ENCODE measurements at places on chromosomes 1 and 21.

GRCh38 chr1:29698033-29698432 lies 461.7 kb downstream of the PTPRU start:
- DNase-seq, result peak; percentile 63

- DNase-seq, result peak; percentile 11
Observed at GRCh38 chr1:18998016-18998724, 41.7 kb upstream of the IFFO2 start.

- DNase-seq, result no peak
Observed at GRCh38 chr1:51303751-51304251, 26.6 kb downstream of the TTC39A start.

DNA sequence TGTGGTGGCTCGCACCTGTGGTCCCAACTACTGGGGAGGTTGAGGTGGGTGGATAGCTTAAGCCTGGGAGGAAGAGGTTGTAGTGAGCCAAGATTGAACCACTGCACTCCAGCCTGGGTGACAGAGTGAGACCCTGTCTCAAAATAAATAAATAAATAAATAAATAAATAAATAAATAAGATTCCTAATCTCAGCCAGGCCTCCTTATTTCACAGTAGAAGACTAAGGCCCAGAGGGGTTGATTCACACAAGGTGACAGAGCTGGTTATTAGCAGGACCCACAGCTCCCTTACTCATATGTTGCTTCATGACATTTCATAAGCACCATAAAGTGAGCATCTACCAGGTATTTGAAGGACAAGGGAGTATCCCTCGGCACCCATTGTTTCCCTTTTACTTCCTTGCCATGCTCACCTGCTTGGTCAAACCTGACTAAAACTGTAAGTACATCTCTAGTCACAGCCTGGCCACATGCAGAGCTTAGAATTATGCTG lies 32.7 kb downstream of the ALG14 start:
- DNase-seq, result no peak

- no peak for DNase-seq
Observed at GRCh38 chr1:168664069-168664834, 64.8 kb downstream of the DPT start.

DNA sequence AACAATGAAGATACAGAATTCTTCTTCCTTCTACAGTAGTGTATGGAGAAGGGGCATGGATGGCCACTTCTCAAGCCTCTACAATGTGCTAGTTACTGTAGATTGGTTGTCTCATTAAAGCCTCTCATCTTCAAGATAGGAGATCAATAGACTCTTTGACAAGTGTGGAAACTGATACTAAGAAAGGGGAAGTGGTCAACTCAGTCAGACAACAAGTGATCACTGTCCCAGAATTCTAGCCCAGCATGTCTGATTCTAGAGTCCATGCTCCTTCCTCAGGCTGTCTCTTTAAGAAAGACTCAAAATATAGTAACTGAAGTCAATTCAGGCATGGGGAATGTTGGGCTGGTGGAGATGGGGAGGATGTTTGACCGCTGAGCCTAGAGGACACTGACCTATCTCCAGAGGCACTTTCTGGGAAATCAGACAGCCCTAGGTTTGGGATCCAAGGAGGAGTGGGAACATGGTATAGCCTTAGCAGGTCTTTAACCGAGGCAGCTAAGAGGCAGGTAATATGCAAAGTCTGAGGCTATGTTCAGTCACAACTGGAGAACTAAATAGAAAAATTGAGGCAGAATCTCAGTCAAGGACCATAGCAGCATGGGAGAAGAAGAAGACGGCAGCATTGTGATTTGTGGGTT lies 39.3 kb upstream of the EYA3 start:
- DNase-seq, result no peak

GRCh38 chr1:56175211-56175610 lies 404.2 kb downstream of the PLPP3 start:
- DNase-seq, result no peak

- no peak for DNase-seq
Observed at GRCh38 chr1:33973799-33974545, 110.1 kb downstream of the HMGB4 start.

DNA sequence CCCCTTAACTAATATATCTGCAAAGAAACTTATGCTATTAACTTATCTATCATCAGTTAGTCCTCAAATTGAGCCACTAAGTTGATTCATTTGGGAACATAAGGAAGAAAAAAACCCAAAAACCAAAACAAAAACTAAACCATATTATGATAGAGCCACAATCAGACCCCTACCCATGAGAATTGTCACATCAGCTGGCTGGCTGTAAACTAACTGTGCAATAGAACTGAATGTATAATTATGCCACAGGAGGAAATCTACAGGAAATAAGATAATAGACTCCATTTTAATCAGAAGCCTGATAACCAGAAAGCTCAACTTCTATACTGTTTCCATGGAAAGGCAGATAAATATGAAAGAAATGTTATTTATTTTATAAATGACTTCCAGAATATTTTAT lies 110.0 kb downstream of the RGL1 start:
- DNase-seq, result no peak

DNA sequence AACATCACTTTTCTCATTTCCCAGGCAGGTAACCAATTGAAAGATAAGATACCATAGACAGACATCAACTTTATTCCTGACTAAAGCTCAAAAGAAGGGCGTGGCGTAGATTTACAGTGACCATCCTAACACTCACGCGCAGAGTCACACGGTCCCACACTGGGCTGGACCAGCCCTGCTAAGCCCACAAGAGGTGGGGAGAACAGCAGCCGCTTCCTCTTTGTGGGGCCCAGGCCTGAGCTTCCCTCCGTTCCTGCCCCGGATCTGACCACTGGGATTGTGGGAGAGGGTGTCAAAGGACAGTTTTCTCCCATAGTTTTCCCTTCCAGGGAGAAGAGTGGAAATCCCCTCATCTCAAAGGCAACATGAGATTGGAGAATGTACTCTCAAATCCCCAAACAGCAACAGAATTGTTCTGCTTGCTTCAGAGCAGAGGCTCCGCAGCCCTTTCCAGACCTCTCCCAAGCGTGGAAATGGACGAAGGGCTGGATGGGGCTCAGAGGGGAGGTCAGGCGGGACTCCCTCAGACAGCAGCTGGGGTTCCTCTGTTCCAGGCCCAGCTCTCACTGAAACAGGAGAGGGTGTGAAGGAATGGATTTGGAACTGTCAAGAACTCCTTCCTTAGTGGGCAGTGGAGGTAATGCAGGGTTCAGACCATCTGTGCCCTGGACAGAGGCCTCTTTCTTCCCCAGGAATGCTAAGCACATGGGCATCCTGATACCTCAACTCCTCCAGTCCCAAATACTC lies 33.7 kb downstream of the L1TD1 start:
- no peak for DNase-seq

DNA sequence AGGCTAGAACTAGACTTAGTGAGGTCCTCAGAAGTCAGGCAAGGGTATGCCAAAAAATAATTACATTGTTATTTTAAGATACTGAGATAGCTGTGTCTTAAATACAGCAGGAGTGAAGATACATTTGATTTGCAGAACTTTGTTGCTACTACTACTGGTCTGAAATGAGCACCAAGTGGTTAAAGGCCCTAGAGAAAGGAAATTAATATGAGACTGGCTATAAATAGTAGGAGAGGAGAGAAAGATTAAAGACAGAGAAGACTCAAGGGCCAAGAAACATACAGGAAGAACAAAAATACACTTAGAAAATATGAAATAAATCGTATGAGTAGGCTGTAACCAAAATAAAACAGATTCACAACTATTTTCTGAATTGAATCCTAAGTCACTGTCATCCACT lies 21.3 kb downstream of the HNRNPR start:
- DNase-seq, result no peak

- DNase-seq, result no peak
Observed at GRCh38 chr1:26913389-26913753, 404 bp downstream of the NR0B2 start.

DNA sequence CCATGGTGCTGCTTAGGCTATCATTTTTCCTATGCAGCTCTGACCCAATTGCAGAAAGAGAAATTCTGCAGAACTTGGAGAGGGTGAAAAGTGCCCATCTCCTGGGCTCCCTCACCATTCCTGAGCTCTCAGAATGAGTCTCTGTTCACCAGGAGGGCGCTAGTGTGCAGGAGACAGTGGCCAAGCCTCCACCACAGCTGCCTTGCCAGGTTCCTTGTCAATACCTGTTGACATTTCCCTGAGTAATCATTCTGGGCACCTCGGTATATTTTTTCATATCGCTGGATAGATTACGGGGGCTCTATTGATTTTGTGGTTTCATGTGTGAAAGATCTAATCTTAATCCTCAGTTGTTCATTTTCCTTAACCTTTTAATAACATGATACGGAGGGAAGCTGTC lies 13.0 kb upstream of the C8B start:
- DNase-seq, result no peak

DNA sequence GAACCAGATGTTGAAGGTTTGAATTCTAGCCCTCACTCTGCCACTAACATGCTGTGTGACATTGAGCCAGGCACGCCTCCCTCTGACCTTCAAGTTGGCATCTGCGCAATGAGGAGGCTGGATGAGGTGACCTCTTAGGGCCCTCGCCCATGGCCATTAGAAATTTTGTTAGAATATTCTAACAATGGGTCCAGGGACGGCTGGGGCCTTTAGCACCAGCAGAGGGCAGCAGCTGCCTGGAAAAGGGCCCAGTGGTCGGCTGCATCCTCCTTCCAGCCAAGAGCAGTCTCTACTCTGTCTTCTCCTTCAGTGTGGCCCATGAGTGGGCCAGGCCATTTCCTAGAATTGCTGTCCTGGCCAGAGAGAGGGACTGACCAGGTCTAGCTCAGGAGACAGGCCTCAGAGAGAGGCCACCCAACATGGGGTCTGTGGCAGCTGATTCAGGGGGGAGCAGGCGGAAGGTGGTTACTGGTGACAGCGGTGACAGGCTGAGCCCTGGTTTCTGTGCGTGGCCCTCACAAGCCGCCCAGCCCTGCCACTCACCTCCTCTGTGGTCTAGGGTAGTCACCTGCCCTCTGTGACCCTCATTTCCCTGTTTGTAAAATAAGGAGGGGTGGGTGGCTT lies 101.3 kb upstream of the ACTL8 start:
- peak; percentile 40 for DNase-seq

DNA sequence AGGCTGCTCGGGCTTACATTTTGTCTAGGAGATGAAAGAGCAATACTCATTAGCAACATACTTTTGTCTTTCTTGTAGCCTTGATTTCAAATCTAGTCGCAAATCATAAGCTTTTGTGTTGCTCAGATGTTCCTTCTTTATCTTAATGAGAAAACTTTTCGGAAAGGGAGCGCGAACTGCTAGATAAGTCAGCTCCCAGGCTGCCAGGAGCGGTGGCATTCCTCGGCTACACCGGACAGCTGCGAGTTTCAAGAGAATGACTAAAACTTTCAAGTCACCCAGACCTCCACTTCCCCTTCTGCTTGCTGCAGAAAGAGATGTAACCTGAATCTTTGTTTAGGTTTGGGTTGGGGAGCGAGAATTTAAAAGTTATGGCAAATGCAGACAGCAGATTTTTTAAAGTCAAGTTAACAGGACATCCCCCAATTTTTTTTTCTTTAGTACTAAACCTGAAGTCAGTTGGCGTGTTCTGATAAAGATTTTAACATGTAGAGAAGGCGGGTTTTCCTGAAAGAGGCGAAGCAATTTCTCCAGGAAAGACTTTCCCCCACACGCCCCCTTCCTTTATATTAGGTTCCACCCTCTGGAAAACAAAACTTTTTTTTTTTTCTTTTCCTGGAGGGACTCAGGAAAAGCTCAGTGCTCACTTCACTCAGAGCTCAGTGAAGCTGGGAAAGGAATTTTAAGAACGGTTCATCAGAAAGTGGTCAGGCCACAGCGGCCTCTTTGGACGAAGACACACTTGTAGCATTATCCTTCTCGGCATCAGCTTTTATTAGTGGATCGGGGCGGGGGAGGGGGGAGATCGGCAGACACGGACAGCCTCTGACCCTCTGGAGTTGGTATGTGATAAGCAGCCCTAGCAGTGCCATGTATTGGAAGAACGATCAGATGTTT lies at the start of gene LHX8:
Gene LHX8 (plus strand): TSS at position 639 of the 897 bp plus-strand sequence. CDS start 2,227 bp downstream, outside the sequence.
- DNase-seq, result no peak

GRCh38 chr1:160413716-160414115 lies 13.4 kb downstream of the VANGL2 start:
- DNase-seq, result no peak

GRCh38 chr21:46564391-46564790 lies 40.5 kb downstream of the S100B start:
- DNase-seq, result peak; percentile 54

- no peak for DNase-seq
Observed at GRCh38 chr1:201726700-201727099, 102.3 kb upstream of the IPO9 start.

DNA sequence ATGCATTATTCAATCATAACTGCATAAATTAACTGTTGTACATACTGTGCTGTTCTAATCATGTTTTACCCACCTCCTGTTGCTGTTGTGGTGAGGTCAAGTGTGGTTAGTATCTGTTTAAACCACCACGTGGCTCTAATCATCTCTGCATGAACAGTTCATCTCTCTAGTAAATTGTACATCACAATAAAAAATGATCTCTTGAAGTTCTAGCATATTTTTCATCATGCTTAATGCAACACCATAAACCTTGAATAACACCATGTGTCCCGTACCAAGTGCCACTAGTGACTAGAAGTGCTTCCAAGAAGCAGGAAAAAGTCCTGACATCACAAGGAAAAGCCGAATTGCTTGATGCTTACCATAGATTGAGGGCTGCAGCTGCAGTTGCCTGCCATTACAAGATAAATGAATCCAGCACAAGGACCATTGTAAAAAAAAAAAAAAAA lies 51.7 kb downstream of the SNRPE start:
- DNase-seq, result peak; percentile 52

All from AG10803 (cell line).